Activated naive CD4-positive, alpha-beta T cell treated with anti-CD3 and anti-CD28 coated beads, Interleukin-2, amount 10 ng/mL, durations not matched to agents 7 days and 5 days (primary cell): ENCODE measurements at places on chromosomes 13 and 19.

DNA sequence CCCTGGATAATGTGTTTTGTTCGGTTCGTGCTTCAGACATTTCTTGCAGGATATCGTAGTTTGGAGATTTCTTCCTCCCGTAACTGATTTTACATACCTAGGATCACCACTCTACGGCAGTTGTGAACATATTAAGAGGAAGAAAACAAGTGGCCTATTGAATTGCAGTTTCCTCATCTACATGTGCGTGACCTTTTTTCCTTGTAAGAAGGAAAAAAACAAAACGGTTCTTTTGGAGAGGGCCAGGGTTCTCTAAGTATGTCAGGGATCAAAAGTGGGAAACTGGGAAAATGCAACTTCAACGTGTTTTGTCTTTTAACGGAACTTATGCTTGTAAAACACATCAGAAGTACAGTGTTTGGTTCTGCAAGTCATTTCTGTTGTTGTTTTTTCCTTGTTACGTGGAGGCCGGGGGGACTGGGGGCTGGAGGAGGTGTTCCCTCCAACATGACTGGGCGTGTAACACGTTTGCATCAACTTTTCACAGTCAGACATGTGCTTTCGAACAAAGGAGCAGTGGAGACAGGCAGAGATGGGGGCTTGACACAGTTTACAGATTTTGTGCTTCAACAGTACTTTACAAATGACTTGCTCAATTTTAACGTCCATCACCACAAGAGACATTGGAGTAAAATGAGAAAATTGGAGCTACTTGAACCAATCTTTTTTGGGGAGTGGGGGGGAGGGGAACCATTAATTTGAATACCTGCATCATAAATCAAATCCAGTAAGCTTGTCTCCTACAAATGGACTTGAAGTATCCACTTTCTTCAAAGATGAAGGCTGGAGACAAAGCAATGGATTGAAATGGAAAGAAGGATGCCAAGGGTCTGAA lies 3.8 kb downstream of the ZC3H4 start:
- DNase-seq, result peak; percentile 68

DNA sequence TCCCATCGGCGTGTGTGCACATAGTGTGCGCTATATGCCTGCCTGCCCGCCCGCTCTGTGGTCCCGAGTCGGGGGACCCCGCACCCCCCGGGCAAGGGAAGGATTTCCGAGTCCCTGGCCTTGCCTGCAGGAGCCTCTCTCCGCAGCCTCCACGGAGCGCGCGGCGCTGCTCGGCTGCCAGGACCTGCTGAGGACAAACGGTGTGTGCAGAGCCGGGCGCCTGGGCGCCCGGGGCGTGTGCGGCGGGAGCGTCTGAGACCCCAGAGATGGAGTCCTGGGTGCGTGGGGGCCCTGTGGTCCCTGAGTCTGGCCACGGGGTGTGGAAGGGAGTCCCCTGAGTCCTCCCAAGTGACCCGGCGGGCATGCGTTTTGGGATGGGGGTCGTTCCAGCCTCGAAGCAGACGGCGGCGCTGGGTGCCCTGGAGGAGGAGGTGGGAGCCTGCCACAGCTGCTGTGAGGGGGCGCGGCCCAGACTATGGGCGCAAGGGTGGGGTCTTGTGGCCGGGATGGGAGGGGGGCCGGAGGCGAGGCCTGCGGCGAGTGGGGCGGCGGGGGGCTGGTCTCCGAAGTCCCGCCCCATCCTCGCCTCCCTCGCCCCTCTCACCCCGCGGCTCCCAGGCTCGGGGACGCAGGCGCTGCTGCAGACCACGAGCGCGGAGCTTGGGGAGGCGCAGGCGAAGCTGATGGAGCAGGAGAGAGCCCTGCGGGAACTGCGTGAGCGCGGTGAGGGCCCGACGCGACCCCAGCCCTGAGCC lies 25.3 kb downstream of the CLEC4M start:
- no peak for DNase-seq

GRCh38 chr13:95643936-95644598 lies 439 bp downstream of the DZIP1 start:
- DNase-seq, result peak; percentile 24

DNA sequence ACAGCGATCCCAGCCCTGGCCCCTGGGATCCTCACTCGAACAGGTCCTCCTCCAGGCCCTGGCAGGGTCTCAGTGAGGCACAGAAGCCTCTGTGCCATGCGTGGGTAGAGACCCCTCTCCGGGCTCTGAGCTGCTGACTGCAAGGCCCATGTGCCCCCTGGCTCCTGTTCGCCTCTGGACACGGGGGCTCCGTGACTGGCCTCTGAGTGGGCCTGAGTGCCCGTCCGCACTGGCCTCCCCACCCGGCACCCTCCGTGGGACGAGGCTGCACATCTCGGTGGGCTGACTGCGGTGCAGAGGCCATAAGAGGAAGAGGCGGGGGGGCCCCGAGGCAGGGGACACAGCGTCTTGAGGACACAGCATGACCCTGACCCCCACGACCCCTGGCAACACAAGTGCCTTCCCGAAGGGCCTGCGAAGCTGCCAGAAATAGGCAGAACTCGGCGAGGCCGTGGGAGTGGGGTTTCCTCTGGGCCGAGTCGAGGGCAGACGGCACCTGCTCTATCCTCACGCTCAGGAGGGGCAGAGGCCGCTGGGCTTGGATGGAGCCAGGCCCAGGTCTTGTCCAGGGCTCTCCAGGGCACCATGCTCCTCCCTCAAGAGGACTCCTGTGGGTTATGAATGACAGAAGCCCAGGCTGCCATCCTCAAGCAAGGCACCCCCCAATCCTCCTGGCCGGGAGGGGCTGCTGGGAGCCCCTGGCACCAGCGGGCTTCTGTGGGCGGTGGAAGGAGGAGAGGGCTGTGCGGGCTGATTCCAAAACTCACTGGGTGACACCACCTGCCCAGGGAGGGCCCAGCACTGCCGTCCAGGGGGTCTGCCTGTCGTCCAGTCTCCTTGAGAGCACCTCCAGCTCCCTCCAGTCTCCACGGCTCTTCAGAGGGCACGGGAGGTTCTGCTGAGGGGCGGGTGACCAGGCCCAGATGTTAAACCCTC lies 52.6 kb downstream of the RASA3 start:
- no peak for DNase-seq

- DNase-seq, result no peak
These were observed 1.9 kb upstream of the BCL3 start for GRCh38 chr19:44746616-44746945.
